ENCODE measurements at places on chromosomes 13 and 19.

DNA sequence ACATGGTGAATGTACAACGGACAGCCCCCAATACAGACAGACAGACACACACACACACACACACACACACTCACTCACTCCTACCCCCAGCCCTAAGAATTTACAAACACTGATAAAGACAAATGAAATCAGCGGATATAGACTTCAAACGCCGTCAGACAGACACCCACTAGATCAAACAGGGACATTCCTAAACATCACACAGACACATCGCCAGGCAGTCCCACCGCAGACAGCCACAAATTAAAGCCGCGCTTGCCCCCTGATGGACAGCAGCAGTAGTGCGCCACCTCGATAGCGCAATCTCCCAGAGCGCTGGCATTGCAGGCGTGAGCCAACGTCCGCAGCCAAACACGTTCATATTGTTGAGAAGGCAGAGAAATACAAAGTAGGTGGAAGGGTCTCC, 24.7 kb upstream of the ADGRE1 start:
- DNase-seq: peak; percentile 50

- DNase-seq: no peak
Observed at GRCh38 chr13:103033999-103034398, 32.2 kb downstream of the SLC10A2 start.

DNA sequence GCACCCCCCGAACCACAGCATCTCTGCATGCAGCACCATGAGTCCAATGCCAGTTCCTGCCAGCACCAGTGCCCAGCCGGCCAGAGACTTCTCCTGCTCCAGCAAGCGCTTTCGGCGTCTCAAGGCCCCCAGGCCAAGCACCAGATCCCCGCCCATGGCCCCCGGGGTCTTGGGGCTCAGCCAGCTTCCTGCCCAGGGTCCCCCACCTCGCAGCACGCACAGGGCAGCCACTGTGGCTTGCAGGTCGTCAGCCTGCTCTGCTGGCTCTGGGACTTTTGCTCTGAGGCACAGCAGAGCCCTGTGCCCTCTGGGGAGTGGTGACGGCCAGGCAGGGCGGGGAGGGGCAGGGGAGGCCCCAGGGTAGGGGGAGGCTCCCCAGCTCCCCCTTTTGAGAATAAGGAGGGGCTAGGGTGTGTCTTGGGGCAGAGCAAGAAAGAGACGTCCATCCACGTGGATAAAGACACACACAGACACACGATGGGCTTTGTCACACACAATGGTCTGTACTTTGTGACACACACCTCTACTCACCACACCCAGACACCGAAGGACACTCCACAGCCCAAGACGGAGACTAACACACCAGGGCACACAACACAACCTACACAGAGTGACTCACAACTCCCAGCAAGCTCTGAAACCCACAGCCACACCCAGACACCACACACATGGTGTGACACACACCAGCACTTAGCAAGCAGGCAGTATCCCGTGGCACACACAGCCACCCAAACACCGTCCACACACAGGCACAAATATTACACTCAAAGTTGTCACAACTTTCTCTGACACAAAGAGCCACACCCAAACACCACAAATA, at the start of gene KCNN4:
Gene KCNN4, minus strand, starts transcription at position 268 of the 820 bp plus-strand sequence. Its CDS starts 112 bp downstream, at position 156.
- DNase-seq: no peak

DNA sequence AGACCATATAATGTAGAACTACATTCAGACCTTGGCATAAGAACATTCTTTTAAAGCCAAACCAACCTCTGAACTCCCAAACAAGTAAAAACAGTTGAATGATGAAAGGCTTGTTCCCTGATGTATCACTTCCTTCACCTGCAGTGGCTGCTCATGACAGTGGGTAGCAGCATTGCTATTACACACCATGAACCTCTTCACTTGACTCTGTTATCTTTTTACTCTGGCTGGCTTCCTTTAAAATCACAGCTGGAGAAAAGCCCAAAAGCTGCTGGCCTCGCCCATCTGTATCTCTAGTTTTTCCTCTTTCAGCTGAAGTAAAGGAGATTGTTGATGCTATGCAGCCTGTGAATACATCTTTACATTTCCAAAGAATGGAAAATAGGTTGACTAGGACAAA, 22.6 kb downstream of the THSD1 start:
- DNase-seq: no peak

DNA sequence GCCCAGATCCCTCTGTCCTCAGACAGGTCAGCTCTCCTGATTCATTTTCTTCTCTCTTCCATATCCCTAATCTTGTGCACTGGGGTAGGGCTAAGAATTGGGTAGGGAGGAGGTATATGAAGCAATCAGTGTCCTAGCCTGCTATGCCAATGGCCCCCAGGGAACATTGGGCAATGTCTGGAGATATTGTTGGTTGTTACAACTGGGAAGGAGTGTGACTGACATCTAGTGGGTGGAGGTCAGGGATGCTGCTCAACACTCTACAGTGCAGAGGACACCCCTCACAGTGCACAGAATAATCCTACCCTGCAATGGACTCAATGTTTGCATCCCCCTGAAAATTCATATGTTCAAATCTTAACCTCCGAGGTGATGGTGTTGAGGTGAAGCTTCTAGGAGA, 57.5 kb downstream of the CPAMD8 start:
- no peak for DNase-seq

DNA sequence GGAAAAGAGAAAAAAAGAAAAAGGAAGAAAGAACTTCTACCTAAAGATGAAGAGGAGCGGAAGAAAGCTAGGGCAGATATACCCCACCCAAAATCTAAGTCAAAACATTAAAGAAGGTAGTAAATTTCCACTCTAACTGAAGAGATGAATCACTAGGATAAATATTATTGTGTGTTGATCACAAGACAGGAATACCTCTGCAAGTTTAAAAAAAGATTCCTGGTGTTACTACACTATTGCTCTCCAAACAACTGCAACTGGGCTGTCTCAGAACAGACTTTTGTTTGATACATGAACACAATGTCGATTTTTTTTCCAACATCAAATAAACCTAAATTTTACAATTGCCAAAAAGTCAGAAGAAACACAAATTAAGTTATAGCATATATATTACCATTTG, 6.8 kb downstream of the HSPH1 start:
- no peak for DNase-seq

DNA sequence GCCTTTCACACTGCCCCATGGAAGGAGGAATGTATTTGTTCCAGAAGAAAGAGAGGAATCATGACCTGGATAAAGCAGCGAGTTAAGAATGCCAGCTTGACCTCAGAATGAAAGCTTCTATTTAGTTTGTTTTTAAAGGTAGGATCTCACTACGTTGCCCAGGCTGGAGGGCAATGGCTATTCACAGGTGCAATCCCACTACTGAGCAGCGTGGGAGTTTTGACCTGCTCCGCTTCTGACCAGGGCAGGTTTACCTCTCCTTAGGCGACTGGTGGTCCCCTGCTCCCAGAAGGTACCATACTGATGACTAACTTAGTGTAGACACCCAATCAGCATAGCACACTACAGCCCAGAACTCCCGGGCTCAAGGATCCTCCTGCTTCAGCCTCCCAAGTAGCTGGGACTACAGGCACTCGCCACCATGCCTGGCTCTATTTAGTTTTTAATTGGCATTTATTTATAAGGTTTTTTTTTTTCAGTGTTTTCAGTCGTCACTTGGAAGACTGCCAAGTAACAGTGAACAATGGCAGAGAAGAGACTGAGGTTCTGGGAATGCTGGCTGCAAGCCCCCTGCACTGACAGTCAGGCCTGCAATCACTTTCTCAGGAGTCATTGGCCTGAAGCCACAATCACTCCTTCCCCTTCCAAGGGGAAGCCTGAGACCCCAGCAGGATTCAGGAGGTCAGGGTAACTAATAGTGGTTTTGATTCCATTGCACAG, 73.1 kb downstream of the EPS15L1 start:
- DNase-seq: no peak

GRCh38 chr19:17686023-17686521, 2.1 kb downstream of the UNC13A start:
- DNase-seq: no peak

DNA sequence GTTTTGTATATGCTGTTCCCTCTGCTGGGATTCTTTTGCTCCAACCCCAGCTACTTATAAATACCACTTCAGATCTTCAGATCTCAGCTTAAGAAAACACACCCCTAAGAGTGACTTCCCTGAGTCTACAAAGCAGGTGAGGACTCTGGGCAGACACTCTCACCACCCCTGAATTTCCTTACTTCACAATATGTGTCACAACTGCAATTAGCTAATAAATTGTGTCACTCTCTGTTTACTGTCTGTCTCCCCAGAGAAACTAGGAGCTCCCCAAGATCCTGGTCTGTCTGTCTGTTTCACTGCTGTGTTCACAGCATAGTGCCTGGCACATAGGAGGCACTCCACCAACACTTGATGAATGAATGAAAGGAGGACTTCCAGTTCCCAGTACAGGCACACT, 14.4 kb downstream of the CEBPA start:
- DNase-seq: no peak

Measured in fibroblast of skin of left quadriceps (primary cell).